ENCODE measurements at places on chromosomes 3 and 15.
A peak's percentile ranks its signal among the peaks of the same experiment; 100 is the strongest.

GRCh38 chr3:155958676-155959075 is 88.2 kb downstream of the GMPS start:
- DNase-seq, result no peak

DNA sequence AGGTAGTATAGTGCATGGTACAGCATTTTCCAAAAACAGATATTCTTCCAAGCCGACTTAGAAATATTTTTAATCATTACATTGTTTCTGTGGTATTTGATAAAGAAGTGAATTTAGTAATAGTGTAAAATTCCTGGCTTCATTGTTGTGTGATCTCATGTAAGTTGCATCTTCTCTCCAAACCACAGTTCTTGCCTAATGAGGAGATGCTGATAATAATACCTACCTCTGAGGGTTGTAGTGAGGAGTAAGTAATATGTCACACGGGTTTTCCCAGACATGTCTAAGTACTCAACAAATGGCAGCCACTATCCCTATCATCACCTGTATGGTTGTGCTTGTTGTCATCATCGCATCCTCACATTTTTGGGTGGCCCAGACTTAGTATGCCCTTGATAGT is 167.3 kb downstream of the SLCO3A1 start:
- no peak for DNase-seq

GRCh38 chr3:85567071-85567676 is 608.4 kb downstream of the CADM2 start:
- no peak for DNase-seq

- no peak for DNase-seq
Measured at GRCh38 chr3:134030379-134031347, 938 bp upstream of the SLCO2A1 start.

DNA sequence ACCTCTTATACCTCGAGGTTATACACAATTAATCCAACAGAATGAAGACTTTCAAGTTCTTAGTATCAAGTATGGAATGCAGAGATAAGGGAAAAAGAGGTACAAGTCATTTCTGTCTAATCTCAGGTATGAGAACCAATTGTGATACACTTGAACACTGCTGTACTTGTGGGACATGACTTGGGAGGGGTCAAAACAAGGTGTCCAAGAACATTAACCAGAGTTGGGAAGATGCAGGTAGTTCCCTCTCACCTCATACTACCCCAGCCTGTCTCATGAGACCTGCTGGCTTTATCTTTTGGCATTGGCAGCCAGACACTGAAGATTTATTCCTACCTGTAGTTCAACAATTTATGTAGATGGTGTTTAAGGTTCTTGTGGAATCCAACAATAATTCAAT is 209.7 kb downstream of the NR1D2 start:
- no peak for DNase-seq

DNA sequence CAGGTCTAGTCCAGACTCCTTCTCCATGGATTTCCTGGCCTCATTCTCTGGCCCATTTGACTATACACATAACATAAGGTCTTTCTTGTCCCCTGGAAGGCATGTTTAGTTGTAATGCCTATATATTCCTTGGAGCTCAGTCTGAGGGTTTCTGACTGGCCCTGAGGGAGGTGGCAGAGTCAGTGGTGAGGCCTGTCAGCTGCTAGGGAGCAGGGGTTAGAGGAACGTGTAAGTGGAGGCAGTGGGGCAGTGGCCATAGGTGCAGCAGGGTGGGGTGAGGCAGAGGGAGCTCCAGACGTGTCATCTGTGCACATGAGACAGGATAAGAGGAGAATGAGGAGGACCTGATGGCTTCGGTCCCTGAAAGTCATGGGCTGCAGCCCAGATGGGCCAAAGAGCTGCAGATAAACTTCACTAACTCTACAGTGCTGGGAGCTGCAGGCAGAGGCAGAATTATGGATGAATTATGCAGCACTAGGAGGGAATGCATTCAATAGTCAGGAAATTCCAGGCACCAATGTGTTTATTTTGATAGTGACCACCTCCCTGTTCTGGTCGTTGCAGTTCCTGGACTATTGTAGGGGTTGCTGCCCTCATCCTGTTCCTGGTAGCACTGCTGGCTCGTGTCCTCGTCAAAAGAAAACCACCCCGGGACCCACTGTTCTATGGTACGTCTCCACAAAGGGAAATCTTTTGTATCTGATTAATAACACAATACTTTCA is 4.9 kb downstream of the TM6SF1 start:
- no peak for DNase-seq

- peak; percentile 64 for DNase-seq
Measured at GRCh38 chr3:185942907-185943759, 5.3 kb upstream of the TRA2B start.

DNA sequence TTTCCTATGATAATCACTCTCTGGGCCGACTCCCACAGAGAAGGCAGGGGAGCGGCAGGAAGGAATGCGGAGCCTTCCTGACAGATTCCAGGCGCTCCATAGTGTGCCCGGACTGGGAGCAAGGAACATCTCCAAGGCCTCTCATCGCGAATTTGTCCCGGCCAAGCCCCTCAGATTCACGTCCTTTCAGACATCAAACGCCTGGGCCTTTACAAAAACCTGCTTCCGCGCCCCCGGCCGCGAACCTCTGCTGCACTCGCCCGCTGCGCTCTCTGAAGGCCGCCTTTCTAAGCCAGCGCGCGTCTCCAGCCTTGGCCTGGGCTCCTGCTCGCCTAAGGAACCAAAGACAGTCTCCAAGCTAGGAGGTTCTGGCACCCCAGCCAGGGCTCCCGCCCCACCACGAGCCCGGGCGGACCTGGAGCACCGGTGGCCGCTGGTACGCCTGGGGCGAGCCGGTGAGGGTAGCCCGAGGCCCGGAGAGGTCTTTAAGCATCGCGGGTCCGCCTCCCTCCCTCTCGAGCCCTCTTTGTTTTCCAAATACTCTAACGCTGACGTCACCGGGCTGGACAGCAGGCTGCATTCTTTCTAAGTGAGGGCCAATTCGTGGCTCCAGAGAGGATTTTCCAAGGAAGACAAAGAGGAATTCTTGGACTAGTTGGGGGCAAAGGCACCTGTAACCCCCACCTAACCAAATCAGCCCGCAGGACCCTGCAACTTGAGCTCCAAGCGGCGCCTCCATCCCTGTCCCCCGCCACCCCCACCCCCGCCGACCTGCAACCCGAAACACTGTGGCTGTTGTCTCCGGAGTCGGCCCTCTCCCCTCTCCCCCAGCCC is 759 bp downstream of the AMOTL2 start:
- no peak for DNase-seq

- no peak for DNase-seq
Measured at GRCh38 chr3:126926684-126927400, 56.1 kb upstream of the PLXNA1 start.

DNA sequence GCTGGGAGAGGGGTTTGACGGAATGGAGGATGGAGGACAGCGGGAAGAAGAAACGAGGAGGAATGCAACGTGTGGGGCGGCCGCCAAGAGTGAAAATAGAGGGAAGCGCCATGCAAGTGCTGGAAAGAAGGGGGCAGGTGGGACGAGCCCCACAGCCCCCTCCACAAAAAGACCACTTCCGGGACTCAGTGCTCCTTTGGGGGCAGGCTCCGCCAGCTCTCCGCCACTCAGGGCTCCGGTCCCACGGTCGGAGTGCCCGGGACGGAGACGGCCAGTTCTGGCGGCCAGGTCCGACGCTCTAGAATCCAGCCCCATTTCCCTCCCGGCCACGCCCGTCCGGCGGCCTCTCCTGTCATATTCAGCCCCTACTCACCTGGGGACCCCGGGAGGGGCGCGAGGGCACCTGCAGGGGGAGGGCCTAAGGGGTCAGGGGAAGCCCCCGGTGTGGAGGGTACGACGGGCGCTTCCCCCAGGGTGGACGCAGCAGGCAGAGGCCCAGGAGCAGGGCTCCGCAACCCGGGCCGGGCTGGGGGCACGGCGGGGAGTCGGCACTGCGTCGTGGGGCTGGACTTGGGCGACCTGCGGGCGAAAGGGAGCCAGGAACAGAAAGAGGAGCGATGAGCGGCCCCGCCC is 25.5 kb upstream of the CSPG4 start:
- no peak for DNase-seq

GRCh38 chr3:152176241-152176640 is 92.5 kb upstream of the MBNL1 start:
- no peak for DNase-seq

GRCh38 chr3:124969190-124969589 is 34.6 kb upstream of the MUC13 start:
- DNase-seq, result no peak

DNA sequence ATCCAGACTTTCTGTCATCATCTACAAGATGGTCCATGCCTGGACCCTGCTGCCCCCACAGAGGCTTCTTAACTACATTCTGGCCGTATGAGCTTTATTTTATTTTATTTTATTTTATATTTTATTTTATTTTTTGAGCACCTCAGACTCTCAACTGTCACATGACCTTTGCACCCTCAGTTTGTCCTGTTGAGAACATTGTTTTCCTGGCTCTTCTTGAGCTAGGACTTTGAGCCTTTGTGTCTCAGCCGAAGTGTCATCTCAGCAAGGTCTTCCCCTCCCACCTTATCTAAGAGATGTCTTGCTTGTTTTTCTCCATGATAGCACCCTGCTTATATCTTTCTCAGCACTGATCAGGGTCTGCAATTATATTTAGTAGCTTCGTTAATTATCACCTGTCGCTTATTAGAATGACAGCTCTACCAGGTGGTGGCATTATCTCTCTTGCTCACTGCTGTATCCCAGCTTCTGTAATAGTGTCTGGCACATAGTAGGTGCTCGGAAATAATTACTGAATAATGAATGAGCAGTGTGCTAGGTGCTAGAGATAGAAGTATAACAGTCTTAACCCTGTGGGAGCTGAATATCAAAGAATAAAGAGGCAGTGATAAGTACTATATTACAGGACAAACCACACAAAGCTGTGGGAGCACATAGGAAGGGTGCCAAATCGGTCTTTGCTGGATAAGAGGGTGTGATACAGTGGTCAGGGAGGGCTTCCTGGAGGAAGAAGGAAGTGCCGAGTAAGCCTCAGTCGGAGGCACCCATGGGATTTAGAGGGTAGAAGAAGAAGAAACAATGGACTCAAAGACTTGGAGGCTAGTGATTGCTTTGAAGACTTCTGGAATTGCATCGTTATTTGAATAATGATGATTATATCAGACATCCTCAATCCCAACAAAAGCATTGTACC is 136.2 kb downstream of the ITPR1 start:
- no peak for DNase-seq

DNA sequence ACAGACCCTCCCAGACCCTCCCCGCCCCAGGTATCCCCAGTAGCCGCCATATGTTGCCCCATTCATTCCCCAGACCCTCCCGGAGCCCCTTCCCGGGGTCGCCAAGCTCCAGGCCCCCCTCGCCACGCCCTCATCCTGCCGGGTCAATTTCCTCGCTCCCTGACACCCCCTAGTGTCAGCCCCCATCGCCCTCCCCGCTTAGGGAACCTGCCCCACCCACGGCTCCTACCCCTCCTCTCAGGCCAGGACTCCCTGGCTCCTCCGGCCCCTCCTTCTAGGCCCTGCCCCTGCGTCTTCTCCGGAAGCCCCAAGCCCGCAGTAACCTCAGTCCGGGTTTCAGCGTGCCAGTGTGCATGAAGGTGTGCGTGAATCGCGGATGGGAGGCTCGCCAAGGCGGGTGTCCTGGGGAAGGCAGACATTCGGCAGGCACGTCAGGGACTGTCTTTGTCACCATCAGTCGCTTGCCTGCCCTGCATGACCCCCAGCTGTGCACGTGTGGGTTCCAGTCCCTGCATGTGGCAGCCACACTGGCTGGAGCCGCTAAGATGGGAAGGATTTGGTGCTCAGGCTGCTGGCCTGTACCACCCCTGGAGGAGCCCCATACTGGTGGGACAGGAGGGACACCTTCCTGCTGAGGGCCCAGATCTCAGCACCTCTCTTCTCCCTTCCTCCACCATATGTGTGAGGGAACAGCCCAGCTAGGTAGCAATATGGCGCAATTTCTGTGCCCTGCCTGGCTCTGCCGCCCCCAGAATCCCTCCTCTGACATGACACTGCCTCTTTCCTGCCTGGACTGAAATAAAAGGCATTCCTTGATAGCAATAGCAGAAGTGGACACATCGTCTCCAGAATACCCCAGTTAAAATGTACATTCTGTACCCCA is 693 bp downstream of the DISP2 start:
- no peak for DNase-seq

DNA sequence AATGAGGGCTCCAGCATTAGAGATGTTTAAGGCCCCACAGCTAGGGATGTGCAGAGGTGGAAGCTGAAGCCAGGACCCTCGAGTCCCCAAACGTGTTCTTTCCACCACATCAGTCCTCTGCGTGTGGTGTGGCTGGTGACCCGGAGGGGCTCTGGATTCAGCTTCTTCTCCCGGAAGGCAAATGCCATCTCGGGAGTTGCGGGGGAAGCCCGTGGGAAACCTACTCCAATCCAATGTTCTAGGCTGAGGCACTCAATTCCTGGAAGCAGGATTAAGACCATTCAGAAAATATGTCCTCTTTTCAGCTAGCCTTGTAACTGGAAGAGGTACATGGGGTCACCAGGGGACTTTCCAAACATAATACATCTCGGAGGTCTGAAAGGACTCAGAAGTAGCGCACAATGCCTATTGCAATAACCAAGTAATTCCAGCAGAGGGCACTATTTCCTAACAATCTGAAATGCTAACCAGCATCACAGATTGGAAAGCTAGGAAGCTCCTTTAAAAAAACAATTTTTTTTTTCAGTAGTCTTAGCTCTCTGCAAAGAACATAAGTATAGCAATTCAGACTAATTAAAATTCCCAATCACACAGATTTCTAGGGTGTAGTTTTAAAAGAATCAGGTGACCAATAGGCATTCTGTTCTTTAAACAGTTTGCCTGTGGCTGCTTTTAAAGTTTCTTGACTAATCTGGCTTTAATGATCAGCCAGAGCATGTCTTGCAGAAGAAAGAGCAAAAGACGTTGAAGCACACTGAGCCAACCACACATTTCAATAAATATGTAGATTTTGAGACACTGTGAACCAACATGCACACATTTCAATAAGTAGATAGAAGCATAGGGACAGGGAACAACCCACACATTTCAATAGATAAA is 36.1 kb downstream of the BNC1 start:
- no peak for DNase-seq

- DNase-seq, result no peak
Measured at GRCh38 chr3:12273045-12273695, 15.7 kb upstream of the PPARG start.

DNA sequence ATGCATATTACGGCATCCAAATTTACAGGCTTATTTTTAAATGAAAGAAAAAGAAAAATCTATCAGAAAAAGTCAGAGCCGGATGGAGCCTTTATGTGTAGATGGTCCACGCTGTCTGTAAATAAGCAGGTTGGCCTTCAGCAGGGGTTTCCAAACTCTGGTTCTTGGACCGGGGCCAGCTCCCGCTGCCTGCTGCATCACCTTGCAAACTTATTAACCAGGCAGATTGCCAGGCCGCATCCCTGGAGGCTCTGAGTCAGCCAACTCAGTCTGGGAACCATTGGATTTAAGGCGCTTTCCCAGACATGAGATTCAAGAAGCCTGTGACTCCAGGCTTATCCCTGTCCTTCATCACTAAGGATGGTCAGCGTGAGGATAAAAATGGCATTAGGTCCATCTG is 212.4 kb downstream of the OPA1 start:
- DNase-seq, result no peak

All from activated CD8-positive, alpha-beta memory T cell treated with anti-CD3 and anti-CD28 coated beads for 1 hour (primary cell).